ENCODE measurements at places on chromosomes 2 and 18.

DNA sequence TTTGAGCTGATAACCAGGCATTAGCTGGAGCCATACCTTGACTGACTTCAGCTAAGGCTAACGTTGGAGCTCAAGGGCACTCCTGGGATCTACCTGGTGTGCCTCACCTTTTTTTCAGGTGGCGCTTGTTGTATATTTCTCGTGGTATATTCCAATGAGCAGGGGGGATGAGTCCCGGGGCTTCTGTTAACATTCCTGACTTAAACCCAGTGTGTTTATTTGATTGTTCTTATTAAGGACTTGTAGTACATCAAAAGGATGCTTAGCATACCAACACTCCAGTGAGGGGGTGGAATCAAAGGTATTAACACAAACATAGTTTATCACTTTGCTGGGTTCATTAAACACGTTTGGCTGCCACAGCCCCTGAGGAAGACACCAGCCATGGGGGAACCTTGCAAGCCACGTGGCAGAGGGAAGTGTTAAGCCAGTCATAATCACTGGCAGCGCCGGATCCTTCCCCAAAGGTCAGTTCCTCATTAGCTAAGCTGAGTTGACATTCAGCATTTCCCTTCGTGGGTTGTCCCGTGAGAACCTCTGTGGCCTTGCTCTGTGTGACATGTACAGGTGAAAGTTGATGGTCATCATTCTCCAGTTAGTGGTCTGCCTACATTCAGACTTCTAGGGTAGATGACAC is 119.5 kb upstream of the MCFD2 start:
- peak; percentile 22 for DNase-seq

DNA sequence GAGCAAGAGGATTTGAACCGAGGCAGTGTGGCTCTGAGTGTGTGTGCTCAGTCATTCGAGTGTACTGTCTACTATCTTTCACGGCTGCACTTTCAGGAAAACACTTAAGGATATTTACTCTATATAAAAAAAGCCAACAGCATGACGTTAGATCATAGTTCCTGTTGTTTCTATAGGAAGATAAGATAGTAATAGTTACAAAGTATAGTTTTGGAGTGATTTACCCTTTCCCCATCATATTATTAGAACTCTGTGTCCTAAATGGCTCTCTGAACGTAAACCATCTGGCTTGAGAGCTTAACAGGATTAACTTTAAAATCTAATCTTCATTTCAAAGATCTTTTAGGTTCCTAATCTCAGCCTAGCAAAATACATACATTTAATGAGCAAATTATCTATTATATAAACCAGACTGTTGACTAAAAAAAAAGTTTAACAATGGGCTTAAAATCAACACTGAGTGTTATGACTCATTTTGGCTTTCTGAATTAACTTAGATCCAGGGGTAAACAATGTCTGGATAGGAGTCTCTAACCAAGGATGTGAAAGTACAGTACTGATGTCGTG is 150.3 kb upstream of the DNMT3A start:
- DNase-seq: peak; percentile 51

- DNase-seq: no peak
Observed at GRCh38 chr2:55733335-55733734, 39.7 kb upstream of the PNPT1 start.

DNA sequence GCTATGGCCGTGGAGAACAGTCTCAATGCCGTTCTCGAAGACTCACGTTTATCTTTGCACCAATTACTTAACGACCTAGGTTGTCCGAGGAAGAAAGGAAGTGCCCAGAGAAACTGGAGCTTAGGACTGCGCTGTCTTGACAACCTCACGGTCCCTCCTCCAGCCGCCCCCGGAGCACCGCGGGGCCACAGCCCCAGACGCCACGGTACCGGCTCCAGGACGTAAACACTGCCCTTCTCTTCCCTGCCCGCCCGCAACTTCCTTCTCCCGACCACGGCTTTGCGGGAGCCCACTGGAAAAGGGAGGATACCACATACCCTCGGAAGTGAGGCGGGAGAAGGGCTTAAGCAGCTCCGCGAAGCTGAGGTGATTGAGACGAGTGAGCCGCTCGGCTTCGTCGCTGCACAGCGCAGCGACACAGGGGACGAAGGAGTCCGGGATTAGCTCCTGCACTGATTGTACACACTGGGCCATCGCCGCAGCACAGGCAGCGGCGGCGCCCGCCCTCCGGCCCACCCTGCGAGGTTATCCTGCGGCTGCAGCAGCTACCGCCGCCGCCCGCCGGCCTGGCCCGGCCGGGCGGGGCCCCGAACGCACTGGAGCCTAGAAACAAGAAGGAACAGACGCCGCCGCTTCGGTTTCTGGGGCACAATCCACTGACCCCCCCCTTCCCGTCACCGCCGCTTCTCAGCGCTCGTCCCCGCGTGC is 483 bp downstream of the TRAPPC8 start:
- DNase-seq: peak; percentile 12

- DNase-seq: no peak
Observed at GRCh38 chr2:157880927-157881326, 4.8 kb upstream of the ACVR1 start.

- DNase-seq: no peak
Observed at GRCh38 chr2:214946949-214947348, 137.5 kb upstream of the BARD1 start.

GRCh38 chr2:14292964-14293363 is 339.6 kb upstream of the LRATD1 start:
- no peak for DNase-seq

DNA sequence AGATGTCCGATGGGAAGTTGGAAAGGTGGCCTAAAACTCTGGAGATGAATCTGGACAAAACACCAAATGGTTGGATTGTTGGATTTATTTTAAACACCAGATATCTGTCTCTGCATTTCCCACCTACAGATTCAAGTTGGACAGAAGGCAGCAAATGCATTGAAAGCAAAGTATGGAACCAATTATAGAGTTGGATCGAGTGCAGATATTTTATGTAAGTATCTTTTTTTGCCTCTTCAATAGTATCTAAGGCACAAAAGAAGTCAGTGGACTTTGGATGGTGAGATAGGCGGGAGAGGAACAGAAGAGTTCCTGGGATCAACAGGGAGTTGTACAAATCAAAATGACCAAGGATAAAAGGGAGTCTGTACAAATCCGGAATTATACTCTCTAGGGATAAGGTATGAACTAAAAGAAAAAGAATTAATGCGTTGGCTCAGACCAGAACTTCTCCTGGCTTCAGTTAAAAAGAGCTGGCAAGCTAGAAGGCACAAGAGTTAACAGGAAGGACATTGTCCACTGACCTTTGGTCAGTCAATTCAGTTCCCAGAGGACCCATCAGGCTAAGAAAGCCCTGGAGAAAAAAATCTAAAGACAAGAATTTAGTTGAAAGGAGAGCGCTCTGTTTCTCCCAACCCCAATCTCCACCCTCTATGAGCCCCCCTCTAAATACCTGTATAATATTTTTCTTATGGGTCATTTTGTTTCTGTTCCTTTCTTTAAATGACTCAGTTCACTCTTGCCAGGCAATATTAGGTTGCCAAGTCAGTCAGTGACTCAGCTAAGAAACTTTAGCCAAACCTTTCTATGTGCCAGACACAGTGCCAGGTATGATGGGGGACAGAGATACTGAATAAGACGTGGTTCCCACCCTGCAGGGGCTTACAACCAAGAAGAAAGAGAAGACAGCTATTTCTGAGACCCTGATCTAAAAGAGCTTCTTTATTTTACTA is 29.1 kb downstream of the CPO start:
- DNase-seq: peak; percentile 28

- DNase-seq: no peak
Observed at GRCh38 chr2:54672590-54673456, 50.6 kb upstream of the EML6 start.

DNA sequence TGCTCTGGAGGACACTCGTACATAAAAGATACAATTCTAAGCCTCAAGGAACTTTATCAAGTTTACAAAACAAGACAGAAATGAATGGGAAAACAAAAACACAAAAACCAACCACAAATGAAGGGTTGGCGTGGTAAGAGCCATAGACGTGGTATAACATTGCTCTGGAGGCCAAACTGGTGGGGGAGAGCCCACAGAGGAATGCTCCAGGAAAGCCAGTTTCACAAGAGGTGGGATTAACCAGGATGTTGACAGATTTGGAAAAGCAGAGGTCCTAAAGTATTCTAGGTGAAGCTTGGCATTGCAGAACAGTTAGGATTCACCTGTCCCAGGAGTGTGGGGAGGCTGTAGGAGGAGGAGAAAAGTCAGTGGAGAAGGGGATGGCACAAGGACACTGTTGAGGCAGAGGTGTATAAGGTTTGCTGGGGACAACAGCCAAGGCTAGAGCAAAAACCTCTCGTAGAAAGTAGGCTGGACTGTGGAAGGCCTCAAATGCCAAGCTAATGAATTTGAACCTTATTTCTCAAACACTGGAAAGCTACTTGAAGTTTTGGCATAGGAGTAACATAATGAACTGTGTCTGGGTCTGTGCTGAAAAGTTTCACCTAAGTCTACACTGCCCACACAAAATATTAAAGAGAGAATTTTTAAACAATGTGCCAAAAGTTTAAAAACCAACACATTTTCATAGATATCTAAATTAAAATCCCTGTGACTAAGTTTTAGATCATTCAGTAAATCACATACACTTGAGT is 135.1 kb downstream of the THADA start:
- no peak for DNase-seq

DNA sequence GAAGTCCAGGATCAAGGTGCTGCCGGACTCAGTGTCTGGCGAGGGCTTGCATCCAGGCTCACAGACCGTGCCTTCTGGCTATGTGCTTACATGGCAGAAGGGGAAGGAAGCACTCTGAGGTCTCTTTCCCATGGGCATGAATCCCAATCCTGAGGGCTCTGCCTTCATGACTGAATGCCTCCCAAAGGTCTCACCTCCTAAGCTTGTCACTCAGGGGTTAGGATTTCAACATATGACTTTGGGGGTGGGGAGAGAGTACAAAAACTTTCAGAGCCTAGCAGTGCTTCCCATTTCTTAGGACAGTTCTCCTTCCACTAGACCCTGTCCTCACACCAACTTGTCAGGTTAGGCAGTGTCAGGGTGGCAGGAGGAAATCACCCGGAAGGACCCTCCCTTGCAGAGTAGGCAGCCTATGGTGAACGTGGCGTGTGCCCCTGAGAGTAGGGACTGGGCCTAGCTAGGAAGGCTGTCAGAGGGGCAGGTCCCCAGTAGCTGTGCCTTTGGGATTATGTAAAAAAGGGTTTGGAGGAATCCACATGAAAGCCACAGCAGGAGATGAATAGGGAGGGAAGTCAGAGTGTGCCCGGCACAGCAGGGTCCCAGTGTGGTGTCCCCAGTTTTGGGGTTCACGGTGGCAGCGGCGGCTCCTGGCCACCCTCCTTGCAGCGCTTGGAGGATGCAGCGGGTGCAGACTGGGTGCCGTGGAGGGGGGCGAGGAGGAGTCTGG is 233.3 kb downstream of the LDLRAD4 start:
- DNase-seq: no peak

- DNase-seq: no peak
Observed at GRCh38 chr2:179818546-179818945, 42.9 kb downstream of the ZNF385B start.

DNA sequence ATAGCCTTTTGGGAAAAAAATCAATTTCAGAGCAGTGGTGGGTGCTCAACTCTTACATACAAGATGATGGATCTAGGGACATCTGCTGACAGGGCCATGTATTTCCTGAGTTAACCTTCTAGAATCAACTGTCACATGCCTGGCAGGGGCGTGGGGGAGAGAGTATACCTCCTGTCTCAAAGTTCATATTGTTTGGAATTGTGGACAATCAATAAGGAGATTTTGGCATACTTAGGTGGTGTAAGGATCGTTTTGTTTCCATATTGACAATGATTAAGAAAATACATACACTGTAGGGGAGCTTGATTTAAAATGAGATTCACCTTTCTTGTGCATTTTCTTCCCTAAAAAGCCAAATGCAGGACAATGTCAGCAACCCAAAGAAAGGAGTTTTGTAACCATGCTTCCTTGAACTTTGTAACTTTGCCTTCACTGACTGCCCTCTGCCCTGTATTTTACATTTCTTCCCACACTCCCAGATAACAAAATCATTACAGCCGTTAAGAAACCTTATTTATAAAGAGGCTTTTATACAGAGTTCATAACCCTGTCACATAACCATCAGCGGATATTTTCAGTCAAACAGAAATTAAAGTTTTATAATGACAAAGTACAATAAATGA is 88.4 kb downstream of the MEP1B start:
- DNase-seq: no peak

- no peak for DNase-seq
Observed at GRCh38 chr2:45698554-45698953, 47.1 kb downstream of the PRKCE start.

DNA sequence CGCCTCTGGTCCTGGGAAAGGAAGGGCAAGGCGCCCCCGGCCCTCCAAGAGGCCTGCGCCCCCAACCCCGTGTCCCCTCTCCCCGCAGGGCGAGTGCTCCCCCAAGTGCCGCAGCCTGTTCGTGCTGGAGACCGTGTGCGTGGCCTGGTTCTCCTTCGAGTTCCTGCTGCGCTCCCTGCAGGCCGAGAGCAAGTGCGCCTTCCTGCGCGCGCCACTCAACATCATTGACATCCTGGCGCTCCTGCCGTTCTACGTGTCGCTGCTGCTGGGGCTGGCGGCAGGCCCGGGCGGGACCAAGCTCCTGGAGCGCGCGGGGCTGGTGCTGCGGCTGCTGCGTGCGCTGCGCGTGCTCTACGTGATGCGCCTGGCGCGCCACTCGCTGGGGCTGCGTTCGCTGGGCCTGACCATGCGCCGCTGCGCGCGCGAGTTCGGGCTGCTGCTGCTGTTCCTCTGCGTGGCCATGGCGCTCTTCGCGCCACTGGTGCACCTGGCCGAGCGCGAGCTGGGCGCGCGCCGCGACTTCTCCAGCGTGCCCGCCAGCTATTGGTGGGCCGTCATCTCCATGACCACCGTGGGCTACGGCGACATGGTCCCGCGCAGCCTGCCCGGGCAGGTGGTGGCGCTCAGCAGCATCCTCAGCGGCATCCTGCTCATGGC is 52.4 kb downstream of the SLC66A2 start:
- DNase-seq: no peak

DNA sequence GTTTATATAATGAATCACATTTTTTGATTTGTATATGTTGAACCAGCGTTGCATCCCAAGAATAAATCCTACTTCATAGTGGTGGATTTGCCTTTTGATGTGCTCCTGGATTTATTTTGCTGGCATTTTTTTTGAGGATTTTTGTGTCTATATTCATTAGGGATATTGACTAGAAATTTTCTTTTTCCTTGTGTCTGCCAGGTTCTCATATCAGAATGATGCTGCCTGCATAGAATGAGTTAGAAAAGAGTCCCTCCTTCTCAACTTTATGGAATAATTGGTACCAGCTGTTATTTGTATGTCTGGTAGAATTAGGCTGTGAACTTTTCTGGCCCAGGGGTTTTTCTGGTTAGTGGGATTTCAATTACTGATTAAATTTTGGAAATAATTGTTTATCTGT is 457.4 kb upstream of the DSEL start:
- peak; percentile 9 for DNase-seq

DNA sequence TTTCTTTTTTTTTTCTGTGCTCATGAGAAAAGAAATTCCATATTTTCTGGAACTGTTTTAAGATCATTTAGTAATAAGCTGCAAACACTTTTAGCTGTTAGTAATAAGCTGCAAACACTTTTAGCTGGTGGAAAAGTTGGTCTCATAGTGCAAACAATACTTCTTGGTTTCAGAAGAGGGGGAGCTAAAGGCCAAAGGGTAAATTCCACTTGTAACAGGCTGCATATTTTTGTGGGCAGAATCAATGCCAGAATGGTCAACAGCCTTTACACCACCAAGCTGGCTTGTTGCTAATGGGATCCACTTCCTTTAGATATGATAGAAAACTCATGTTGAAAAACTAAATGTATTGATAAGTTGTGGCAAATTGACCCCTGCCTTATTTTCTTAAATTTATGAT is 356.8 kb downstream of the NR4A2 start:
- no peak for DNase-seq

- DNase-seq: no peak
Observed at GRCh38 chr2:204046145-204046544, 109.6 kb downstream of the ICOS start.

GRCh38 chr2:236583621-236584203 is 14.1 kb downstream of the ACKR3 start:
- no peak for DNase-seq

Data from fibroblast of skin of abdomen (primary cell).